Type B pancreatic cell (in vitro differentiated cells): ENCODE measurements at places on chromosomes 16 and 17. TPM values are rescaled to one million over a fixed set of nuclear protein-coding genes. Genes with fewer than 3 reads are reported as not detected.

DNA sequence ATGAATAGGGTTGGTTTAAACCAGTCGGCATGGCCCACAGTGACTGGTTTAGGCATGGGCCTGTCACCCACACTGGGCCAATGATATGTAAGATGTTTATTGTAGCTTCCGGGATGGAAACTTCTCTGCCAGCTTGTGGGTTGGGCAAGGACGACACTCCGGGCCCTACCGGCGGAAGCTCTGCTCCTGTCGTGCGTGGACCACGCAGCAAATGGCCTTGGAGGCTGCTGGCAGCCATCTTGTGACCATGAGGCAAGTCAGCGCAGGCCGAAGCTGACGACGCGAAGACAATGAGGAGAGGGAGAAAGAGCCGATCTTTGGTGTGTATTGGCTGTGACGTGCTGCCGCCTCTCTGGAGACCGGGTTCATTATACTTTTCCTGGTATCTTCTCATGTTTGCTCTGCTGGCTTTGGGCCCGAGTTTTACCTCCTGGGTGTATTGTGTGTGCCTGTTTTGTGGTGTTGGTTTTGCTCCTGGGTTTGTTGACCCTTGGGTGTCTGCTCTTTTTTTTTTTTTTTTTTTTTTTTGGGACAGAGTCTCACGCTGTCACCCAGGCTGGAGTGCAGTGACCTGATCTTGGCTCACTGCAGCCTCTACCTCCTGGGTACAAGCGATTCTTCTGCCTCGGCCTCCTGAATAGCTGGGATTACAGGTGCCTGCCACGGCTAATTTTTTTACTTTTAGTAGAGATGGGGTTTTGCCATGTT is 15.4 kb downstream of the SLC25A10 start:
- H3K4me3 ChIP-seq, result no peak overlapping the region
- H3K4me1 ChIP-seq, result peaks cover 14% of the 10 kb centered on the region
- no peak for DNase-seq

- H3K27ac ChIP-seq, result no peak overlapping the region
- no peak overlapping the region for H3K4me3 ChIP-seq
- H3K27me3 ChIP-seq, result no peaks in the 10 kb centered on the region
- no peak for DNase-seq
- H3K4me1 ChIP-seq, result no peaks in the 10 kb centered on the region
Measured at GRCh38 chr17:32503251-32504165, 16.7 kb downstream of the CDK5R1 start.

DNA sequence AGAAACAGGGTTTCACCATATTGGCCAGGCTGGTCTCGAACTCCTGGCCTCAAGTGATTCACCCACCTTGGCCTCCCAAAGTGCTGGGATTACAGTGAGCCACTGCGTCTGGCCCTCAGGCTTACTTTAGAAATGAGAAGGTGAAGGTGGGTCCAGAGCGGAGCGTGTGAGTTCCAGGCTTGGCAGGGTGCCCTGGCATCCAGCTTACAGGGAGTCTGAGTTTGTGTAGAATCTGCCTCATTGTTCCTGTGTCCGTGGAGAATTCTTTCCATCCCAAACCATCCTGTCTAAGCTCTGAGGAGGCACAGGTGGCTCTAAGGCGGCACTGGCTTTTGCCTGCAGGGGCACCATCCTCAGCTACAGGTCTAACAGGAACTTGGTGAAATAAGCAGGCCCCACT is 50.6 kb downstream of the RAB11FIP3 start:
- no peaks in the 10 kb centered on the region for H3K27me3 ChIP-seq
- no peak overlapping the region for H3K27ac ChIP-seq
- DNase-seq, result no peak
- H3K4me1 ChIP-seq, result peaks cover 17% of the 10 kb centered on the region

GRCh38 chr17:56925088-56925487 is 11.2 kb upstream of the TRIM25 start:
- no peak overlapping the region for H3K4me3 ChIP-seq
- no peaks in the 10 kb centered on the region for H3K27me3 ChIP-seq
- no peak overlapping the region for H3K27ac ChIP-seq
- no peak for DNase-seq
- H3K4me1 ChIP-seq, result no peaks in the 10 kb centered on the region
- H3K36me3 ChIP-seq, result no peaks in the 10 kb centered on the region

CCL4 gene
- total RNA-seq, result 0.57 TPM in 1 of 2 replicates, not detected in the other

TPSG1 gene
- 0.43 TPM in 1 of 2 replicates, not detected in the other for total RNA-seq

ABCA9 gene
- total RNA-seq, result 0.19 and 5.0 TPM in 2 replicates

FAM83G gene
- total RNA-seq, result 8.3 and 18.5 TPM in 2 replicates
